Stimulated activated CD8-positive, alpha-beta memory T cell treated with anti-CD3 and anti-CD28 coated beads, Interleukin-15, amount 100 ng/mL, for 4 hours (primary cell): ENCODE measurements at places on chromosomes 4 and X.

- DNase-seq: no peak
These were observed 644.5 kb upstream of the DIPK2B start for GRCh38 chrX:45845142-45845541.

- no peak for DNase-seq
These were observed 25.3 kb downstream of the STIM2 start for GRCh38 chr4:26885912-26886274.

- no peak for DNase-seq
These were observed 449.2 kb upstream of the ADGRL3 start for GRCh38 chr4:60750962-60751361.

GRCh38 chr4:45701621-45702020, 422.2 kb downstream of the GABRG1 start:
- no peak for DNase-seq

GRCh38 chr4:152996672-152997071, 60.5 kb downstream of the FHDC1 start:
- no peak for DNase-seq
